RPMI8226 (cell line): ENCODE measurements at places on chromosomes 16 and 17.

GRCh38 chr17:32814836-32815235, 62.1 kb downstream of the MYO1D start:
- no peak for DNase-seq

- DNase-seq = peak; percentile 75
Measured at GRCh38 chr17:64133546-64134215, 3.7 kb upstream of the ERN1 start.

- peak; percentile 64 for DNase-seq
Measured at GRCh38 chr16:85894266-85894665, 4.7 kb upstream of the IRF8 start.

DNA sequence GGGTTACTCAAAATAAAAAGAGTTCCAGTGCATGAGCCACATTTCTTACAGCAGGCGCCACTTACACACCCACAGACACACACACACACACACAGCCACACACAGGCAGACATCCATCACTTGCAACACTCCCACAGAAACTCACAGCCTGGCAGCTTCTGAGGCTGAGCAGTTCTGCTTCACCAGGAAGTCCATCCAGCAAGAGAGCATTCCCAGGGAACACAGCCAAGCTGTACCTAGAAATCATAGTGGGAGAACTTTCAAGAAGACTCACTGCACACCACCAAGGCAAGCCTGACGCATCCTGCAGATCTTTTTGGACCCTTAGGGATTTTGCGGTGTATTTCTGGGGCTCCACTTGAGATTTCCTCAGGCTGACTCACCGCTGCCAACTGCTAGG, 140.9 kb upstream of the WSB1 start:
- DNase-seq = no peak

DNA sequence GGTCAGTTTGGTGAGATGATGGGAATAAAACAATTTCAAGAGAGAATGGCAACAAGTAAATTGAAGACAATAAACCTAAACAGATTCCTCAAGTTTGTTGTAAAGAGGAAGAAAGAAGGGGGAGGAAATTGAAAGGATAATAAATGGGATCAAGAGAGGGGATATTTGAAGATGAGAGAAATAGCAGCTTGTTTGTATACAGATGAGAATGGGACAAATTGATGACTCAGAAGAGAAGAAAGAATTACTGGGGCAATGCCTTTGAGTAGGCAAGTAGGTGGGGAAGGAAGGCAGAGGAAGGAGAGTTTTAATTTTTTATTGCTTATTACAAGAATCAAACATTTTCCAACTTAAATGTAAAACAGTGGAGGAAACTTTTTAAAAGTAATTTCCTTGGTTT, 98.3 kb downstream of the CHD9 start:
- no peak for DNase-seq

GRCh38 chr16:51753467-51754127, 602.5 kb upstream of the SALL1 start:
- DNase-seq = no peak

- no peak for DNase-seq
Measured at GRCh38 chr17:79621151-79621943, 10.5 kb upstream of the RBFOX3 start.

- no peak for DNase-seq
Measured at GRCh38 chr16:54160939-54161897, 125.4 kb downstream of the IRX3 start.

GRCh38 chr16:47156680-47157215, 13.0 kb upstream of the NETO2 start:
- no peak for DNase-seq

GRCh38 chr16:26795184-26795583, 271.5 kb upstream of the C16orf82 start:
- DNase-seq = no peak

DNA sequence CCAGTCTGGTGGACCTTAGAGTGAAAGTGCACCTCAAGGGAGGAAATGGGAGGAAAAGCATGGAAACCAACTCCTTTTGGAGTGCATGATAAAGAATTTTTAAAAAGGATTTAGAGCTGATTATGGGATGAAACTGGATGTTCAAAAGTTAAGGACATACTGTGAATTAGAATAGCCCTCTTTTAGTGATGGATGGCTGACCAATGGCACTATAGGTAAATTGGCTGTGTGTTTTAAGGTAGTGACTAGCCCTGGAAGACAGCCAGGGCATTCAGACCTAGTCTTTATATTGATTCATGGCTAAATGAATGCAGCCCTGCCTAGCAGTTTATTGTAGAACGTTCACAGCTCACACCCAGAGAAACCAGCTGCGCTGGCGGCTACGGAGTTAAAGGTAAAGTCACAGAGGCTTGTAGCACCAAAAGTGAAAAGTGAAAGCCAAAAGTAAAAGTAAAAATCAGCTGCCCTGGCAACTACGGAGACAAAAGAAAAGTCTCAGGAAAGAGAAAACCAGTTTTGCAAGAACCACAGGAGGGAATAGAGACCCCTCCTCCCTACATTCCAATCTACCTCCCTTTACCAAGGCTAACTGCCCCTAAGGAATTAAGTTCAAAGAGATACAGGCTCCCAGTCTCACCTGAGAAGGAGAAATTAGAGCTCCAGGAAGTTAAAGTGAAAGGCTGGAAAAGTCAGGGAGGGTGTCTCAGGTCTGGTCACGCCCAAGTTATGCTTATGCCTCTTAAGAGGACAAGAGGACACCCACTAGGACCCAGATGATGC, 21.8 kb downstream of the ACSM1 start:
- peak; percentile 27 for DNase-seq

DNA sequence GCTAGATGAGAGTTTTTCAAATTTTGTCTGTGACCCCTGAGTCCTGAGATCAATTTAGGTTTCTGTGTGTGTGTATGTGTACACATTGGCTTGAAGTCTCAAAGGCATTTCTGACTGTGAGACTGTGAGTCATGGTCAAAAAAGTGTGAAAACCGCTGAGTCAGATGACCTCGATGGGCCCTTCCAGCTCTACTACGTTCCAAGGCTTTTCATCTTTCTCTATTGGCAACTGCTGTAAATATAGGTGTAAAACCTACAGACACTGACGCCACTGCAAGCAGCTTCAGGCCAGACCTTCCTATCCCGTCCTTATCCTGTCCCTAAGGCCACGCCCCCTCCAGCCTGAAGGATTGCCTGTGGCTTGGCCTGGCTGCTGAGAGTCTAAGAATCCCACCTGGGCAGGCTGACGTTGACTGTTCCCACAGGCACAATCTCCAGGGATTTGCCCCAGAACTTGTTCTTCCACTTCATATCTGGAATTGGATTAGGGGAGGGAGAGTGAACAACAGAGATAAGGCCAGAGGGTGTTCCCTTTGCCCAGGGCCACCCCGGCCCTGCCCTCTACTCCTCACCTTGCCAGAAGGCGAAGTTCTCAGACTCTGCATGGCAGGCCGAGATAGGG, 11.3 kb downstream of the OSBPL7 start:
- DNase-seq = no peak

GRCh38 chr16:58119509-58119845, 9.7 kb downstream of the CFAP20 start:
- no peak for DNase-seq

- DNase-seq = no peak
Measured at GRCh38 chr17:28733346-28733745, 4.8 kb downstream of the NEK8 start.

- DNase-seq = no peak
Measured at GRCh38 chr17:29640413-29640812, 17.7 kb upstream of the CORO6 start.

GRCh38 chr17:57554826-57555635, 190.1 kb downstream of the CCDC182 start:
- no peak for DNase-seq

DNA sequence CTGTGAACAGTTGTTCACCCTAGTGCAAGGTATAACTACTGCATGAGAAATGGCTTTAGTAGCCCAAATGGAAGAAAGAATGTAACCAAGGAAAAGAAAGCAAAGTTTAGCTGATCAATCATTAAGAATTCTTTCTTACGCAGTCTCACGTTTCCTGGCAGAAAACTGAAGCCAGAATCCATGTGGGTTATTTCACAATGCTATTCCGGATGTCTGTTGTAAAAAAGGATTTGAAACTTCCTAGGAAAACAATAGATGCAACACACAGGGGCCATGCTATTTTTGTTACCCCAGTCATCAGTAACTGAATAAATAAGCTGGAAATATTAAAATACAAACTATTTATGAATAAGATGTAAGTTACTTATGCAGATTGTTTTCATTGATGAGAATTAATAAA, 802.5 kb downstream of the CDH8 start:
- no peak for DNase-seq

- DNase-seq = no peak
Measured at GRCh38 chr16:51326131-51326856, 175.2 kb upstream of the SALL1 start.

DNA sequence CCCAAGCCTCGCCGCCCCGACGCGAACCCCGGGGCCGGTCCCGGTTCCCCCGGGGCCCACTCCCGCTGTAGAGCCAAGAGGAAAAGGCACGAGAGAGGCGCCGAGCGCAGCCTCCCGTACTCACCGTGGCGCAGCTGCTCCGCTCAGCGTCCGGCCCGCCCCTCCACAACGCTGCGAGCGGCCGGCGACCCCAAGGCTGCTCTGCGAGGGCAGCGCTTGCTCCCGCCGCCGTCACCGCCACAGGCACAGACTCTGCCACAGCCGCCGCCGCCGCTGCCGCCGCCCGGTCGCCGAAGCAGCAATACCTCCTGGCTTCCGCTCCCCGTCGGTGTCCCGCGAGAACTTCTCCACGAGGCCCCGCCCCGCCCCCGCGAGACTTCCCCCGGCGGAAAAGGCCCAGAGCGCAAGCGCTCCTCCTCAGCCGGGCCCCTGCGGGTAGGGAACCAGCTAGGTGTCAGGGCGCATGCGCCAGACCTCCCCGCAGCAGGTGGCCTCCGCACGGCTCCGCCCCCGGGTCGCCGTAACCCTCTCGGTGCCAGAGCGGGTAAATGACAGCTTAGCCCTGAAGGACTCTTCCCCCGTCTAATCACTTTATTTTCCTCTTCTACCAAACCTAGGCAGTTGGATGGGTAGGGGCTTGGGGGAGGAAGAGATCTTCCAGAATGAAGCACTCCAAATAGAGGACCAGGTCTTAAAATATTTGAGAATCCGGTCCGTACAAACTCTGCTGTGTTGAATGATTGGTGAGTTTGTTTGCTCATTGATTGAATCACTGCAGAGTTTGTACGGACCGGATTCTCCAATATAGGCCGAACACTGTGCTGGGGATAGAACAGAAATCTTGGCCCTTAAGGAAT, at the start of gene GRB2:
GRB2 (minus strand) TSS at position 314 of the 857 bp plus-strand sequence. CDS start 12,050 bp downstream, outside the sequence.
- DNase-seq = peak; percentile 98

DNA sequence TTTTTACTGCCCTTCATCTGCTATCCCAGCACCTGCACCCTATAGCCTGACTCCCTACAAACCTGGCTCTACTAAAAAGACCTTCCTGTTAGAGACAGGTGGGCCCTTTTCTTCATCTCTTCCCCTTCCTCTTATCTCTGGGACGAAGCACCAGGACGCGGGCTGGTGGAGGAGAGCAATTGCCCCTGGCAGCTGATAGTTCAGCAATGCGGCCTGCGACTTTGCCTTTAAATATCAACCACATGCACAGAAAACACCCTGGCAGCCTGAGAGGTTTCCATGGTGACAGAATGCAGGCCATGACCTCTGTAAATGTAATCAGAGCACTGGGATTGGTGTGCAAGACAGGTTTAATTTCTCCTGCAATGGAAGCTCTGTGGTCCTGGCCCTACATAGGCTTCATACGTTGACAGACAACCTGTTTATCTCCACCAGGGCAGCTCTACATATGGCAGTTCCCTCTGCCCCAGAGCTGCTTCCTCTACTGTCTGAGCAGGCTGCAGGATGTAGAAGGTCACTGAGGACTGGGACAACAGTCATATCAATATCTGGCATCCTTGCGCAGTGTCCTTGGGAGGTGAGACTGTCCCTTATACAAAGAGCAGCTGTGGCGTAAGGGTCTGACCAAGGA, 10.0 kb upstream of the SKAP1 start:
- DNase-seq = peak; percentile 37

- no peak for DNase-seq
Measured at GRCh38 chr17:75765981-75766380, 989 bp upstream of the GALK1 start.

DNA sequence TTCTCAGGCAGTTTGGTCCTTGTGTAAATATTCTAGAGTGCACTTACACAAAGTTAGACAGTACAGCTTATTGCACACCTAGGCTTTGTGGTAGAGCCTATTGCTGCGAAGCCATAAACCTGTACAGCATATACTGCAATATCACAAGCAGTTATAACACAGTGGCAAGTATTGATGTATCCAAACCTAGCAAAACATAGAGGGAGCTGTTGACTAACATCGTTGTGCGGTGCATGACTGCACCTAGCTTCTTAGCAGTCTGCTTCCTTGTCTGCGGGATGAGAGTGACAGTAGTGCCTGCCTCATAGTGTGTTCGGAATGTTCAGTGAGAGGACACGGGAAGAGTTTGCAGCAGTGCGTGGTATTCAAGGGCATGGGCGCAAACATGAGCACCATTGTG, 78.9 kb downstream of the MPRIP start:
- DNase-seq = no peak

DNA sequence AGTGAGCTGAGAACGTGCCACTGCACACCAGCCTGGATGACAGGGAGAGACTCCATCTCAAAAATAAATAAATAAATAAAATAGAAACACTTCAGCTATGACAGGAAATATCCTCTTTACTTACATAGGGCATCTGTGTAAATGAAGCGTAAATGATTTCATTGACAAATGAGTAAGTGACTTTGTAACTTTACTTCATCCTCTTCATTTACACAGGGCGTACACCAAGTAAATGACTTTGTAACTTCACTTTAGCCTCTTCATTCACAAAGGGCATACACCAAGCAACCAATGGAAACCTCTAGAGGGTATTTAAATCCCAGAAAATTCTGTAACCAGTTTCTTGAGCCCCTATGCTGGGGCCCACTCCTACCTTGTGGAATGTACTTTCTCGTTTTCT, 16.2 kb upstream of the KLHDC4 start:
- DNase-seq = no peak

DNA sequence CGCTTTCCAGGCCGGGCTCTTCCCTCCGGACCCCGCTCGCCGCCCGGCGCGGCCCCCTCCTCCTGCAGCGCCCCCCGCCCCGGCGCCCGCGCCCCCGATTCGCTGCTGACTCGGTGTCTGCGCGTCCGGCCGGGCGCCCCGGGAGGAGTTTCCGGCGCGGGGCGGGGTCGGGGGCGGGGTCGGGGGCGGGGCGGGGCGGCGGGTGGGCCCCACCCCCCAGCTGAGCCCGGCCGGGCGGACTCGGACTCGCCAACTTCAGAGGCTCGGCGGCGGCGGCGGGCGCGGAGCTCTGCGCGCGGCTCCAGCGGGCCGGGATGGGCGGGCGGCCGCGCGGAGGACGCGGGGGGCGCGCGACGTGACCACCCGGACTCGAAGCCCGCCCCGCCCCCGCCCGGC, at the start of gene METRNL:
METRNL (plus strand) TSS at position 258 of the 396 bp plus-strand sequence. CDS start 207 bp downstream, outside the sequence.
- DNase-seq = peak; percentile 82

GRCh38 chr16:65697065-65697464, 575.2 kb upstream of the CDH11 start:
- no peak for DNase-seq

DNA sequence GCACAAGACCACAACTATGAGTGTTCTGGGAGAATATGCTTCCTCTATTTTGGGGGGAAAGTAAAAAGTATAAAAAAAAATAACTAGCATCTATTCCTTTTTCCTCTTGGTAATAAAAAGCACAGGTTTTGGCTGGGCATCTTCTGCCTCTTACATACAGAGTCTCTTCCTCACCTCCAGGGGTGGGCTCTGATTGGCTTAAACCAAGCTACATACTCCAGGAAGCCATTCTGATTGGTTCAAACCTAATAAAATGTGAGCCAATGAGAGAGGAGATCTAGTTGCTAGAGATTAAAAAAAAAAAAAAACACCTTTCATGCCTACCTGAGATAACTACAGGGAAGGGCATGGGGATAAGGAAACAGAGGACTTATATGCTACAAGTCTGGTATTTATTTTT, 365.9 kb upstream of the ERCC4 start:
- DNase-seq = no peak
